ENCODE measurements at places on chromosomes 2 and 18. TPM values are rescaled to one million over a fixed set of nuclear protein-coding genes. Genes with fewer than 3 reads are reported as not detected.

Gene TMEM17
- total RNA-seq: 1.3 TPM

Gene WNT10A
- total RNA-seq: 0.08 TPM

Gene C1GALT1C1L
- 0.39 TPM for total RNA-seq

Gene BCL11A
- total RNA-seq: 2.5 TPM

Gene PKDCC
- 200 TPM for total RNA-seq

Measured in epithelial cell of alveolus of lung (primary cell).